ENCODE measurements at places on chromosomes 5 and 9. TPM values are rescaled to one million over a fixed set of nuclear protein-coding genes. Genes with fewer than 3 reads are reported as not detected.

Gene LRRC70
- polyA plus RNA-seq: 6.1 TPM

Gene RECK
- 1.6 TPM for polyA plus RNA-seq

Gene CYSRT1
- polyA plus RNA-seq: 0.88 TPM

Gene PCDHB11
- 0.45 TPM for polyA plus RNA-seq

Gene RRAGA
- polyA plus RNA-seq: 98.2 TPM

Gene RBM27
- polyA plus RNA-seq: 5.8 TPM

Gene CLK4
- 13.3 TPM for polyA plus RNA-seq

Gene PTGES
- 0.67 TPM for polyA plus RNA-seq

Gene TPRN
- 67.8 TPM for polyA plus RNA-seq

Gene SMIM33
- 0.04 TPM for polyA plus RNA-seq

Gene SEMA6A
- 4.2 TPM for polyA plus RNA-seq

Gene PLPPR1
- 0.08 TPM for polyA plus RNA-seq

Gene ARAP3
- 14.2 TPM for polyA plus RNA-seq

Gene OTP
- polyA plus RNA-seq: not detected

All from adipose tissue (tissue), 3 donors.